ENCODE measurements at places on chromosomes 1 and 21.

GRCh38 chr1:25803368-25803767, 3.4 kb downstream of the SELENON start:
- no peak for DNase-seq

- no peak for DNase-seq
These were observed 28.3 kb downstream of the PDE4B start for GRCh38 chr1:65820983-65821382.

DNA sequence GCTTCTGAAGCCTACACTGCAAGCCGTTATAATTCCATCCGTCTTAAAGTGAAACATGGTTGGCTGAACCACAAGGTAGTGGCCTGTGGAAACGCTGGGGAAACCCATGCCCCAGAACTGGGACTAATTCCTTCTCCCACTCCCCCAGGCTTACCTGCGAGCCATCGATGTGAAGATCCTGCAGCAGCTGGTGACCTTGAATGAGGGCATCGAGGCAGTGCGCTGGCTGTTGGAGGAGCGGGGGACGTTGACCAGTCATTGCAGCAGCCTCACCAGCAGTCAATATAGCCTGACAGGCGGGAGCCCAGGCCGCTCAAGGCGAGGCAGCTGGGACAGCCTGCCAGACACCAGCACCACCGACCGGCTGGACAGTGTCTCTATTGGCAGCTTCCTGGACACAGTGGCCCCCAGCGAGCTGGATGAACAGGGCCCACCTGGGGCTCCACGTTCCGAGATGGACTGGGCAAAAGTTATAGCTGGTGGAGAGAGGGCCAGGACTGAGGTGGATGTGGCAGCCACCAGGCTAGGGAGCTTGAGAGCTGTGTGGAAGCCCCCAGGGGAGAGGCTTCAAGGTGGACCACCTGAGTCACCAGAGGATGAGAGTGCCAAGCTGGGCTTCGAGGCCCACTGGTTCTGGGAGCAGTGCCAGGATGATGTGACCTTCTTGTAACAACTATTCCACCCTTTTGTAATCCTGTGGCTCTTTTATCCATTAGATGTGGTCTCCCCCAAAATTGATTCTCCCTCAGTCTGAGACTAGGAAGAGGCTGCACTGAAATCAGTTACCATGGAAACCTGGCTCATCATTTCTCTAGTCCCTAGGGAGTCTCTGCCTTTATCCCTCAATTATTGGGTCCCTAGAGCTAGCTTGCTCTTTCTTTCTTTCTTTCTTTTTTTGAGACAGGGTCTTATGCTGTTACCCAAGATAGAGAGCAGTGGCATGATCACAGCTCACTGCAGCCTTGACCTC, 16.7 kb downstream of the LURAP1 start:
- no peak for DNase-seq

- DNase-seq, result no peak
These were observed 17.2 kb downstream of the THEMIS2 start for GRCh38 chr1:27889506-27889905.

GRCh38 chr1:113168946-113169345, 95.9 kb downstream of the LRIG2 start:
- DNase-seq, result no peak

- DNase-seq, result no peak
These were observed 14.5 kb downstream of the BRINP2 start for GRCh38 chr1:177185209-177185608.

DNA sequence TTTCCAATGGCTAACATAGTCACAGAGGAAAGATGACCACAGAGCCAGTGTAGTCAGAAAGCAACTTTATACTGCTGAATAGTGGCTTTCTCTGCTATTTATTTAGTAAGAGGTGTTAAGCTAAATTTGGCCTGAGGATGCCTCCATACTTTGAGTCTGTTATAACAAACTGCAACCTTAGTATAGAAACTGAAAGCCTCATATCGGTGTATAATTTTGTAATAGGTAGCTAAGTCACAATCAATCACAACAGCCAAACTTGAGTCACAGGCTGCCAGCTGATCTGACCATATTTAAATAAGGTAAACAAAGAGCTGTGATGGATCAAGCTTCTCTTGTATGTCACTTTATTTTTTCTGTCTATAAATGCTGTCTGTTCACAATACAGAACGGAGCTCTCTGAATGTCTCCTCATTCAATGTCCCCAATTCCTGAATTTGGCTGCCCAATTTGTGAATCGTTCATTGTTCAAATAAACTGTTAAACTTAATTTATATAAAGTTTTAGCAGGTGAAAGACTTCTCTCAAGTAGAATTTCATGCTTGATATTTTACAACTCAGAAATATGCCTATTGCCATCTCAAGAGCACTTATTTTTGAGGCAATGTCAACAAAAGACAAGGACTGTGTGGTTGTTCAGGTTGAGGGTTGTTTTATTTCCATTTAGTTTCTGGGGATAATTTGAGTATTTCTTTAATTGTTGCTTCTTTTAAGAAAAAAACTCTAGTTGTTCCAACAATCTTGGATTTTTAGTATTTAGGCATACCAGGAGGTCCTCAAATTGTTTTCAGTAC, 339.7 kb upstream of the B3GALT2 start:
- DNase-seq, result no peak

GRCh38 chr1:22529901-22530621, 33.2 kb upstream of the EPHA8 start:
- no peak for DNase-seq

DNA sequence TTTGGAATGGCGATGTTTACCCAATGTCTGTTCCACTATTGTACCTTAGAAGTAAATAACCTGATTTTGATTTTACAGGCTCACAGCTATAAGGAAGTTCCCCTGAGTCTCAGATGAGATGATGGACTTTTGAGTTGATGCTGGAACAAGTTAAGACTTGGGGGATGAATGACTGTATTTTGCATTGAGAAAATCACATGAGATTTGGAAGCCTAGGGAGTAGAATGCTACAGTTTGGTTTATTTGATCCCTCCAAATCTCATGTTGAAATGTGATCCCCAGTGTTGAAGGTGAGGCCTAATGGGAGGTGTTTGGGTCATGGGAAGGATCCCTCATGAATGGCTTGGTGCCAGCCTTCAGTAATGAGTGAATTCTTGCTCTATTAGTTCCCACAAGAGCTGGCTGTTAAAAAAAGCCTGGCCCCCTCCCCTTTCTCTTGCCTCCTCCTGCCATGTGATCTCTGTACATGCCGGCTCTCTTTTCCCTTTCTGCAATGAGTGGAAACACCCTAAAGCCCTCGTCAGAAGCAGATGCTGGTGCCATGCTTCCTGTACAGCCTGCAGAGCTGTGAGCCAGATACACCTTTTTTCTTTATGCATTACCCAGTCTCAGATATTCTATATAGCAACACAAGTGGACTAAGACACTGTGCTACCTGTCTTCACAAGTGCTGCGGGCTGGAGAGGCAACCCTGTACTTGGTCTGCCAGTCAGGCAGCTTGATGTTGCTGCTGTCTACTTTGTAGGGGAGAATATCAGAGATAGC, 77.0 kb upstream of the TLR5 start:
- no peak for DNase-seq

- DNase-seq, result no peak
These were observed 6.7 kb downstream of the TBX15 start for GRCh38 chr1:118981436-118981835.

- no peak for DNase-seq
These were observed 57.3 kb downstream of the PSMG1 start for GRCh38 chr21:39125752-39126485.

GRCh38 chr1:229456016-229456415, 22.1 kb upstream of the ACTA1 start:
- DNase-seq, result no peak

- no peak for DNase-seq
These were observed 145.2 kb downstream of the FOXD2 start for GRCh38 chr1:47582891-47583608.

- no peak for DNase-seq
These were observed 81.9 kb downstream of the RGL1 start for GRCh38 chr1:183886853-183887252.

DNA sequence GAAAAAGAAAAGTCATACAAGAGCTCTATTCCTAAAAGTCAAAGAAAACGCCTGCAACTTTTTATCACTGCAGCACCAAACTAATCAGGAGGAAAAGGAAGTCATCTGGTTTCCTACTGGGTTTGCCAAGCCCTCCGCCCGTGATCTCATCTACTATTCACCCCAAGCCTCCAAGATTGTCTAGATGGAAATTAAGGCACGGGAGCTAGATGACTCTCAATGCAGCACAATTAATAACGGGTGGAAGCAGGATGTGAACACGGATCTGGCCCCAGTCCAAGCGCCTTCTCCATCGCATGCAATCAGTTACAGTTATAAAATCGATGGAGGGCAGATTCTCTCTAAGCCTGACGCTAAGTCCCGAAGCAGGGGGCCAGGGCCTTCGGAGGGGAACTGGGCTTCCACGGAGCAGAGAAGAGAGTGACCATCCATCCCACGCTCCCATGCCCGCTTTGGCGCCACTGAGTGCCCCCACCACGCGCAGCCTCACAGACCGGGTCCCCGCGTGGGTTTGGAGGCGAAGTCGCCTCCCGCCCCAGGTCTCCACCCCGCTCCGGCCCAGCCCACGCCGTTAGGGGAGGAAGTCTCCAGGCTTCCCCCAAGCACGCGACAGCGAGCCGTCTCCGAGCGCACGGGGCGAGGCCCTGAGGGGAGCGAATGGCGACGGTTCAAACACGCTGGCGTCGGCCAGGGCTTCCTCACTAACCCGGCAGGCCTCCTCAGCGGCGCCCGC, 1.8 kb downstream of the HSF2BP start:
- DNase-seq, result no peak

GRCh38 chr1:26290122-26290881, 10.4 kb downstream of the SH3BGRL3 start:
- no peak for DNase-seq

DNA sequence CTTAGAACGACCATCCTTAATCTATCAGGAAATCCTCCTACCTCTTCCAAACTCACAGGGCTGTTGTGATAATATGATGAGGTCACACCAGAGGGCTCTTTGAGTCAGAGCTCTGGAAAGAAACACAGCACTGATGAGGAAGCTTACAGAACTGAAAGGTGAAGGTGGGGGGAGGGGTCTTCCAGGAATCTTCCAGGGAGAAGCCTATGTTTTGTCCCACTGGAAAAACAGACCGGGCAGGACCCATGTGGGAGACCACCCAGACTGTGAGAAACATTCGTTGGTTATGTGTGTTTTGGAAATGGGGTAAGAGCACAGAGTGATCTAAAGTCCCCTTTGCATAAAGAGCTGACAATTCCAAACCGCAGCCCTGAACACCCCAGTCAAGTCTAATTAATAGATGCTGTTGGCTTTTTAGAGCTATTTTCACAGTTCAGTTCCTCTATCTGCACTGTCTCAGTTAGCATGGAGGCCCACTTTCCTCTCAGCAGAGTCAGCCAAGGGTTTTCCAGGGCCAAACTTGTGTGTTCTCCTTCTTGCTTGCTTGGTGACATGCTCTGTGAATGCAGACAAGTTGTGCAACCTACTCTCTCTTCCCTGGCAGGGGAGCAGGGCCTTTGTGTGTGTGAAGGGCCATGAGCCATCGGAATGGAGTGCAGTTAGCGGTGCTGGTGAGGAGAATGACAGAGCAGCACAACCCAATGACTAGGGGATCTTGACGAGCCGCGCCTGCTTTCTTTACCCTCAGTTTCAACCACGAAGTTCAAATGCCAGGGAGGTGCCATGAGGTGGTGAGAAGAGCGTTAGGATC, 12.3 kb downstream of the PHLDA3 start:
- no peak for DNase-seq

DNA sequence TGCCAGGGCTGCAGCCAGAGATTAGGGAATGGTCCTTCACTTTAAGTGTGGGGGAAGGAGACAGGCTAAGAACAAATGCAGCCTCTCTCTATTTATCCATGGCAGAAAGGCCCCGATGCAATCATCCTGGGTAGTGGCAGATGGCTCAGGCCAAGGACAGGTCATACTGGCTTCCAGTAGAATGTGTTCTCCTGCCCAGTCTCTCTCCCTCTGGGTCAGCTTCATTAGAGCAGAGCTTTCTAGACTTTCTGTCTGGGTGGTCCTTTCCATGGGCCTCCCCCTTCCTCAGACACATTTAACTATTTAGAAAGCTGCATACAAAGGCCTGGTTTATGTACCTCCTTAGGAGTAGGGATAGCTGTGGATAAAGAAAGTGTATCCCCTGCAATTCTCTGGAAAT, 4.8 kb upstream of the PTCH2 start:
- no peak for DNase-seq

DNA sequence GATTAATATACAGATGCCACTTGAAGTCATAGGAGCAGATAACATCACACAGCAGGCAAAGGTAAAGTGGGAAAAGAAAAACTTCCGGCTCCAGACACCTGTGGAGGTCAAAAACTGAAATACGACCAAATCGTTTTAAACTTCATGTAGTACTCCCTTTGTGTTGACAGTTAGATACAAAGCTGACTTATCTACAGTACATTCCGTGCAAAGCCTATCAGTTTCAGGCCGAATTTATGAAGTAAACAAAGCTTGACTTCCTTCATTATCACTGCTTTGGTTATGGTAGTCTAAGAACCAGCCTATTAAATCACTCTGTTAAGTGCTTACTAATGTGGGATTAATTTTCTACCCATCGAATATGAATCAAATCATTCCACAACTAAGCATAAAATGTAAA, 156.3 kb downstream of the SMYD3 start:
- no peak for DNase-seq

GRCh38 chr1:37255136-37255795, 219.1 kb upstream of the ZC3H12A start:
- DNase-seq, result no peak

DNA sequence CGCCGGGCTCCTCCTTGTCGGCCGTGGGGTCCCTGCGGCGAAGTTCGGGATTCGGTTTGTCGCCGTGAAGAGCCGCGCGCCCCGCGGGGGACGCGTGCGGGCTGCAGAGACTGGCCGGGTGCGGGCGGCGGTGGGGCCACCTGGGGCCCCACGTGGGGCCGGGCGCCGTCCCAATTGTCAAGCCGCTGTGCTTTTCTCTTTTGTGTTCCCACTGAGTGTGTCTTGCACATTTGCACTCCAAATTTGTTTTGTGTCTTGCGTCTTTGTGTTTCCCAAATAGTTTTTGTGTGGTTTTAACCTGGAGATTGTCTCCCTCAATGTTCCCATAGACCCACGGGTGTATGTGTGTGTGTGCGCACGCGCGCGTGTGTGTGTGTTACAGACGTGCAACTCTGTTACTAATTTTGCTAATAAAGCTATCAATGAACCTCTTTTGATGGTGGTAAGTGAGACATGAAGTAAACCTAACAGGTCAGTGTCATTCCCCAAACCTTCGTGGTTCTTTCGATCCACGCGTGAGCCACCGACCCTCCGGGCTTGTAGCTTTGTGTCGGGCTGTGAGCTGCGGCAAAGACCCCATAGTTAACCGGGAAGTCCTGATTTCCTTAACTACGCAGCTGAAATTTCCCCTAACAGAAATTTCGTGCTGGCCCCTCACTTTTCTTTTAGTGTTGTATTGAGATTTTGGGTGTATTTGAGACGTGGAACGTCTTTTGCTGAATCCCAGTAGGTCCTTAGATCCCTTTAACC, 708 bp downstream of the PRDM2 start:
- DNase-seq, result peak; percentile 9

DNA sequence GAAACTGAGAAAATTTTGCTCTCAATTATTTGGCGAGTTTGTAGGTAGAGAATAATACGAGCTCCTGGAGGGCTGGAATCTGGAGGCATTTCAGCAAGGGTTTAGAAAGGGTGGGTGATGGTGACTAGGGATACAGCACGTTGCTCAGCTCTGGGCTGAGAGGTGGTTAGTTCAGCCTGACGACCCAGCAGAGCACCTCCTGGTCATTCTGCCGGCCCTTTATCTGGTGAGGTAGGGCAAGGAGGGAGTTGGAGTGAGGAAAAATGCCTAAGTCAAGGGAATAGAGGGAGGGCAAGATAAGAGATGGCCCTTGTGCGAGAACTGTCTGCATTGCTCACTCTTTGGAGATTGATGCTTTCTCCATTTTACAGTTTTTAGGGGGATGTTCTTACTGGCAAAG, 19.1 kb downstream of the GALNT2 start:
- no peak for DNase-seq

- no peak for DNase-seq
These were observed 7.0 kb upstream of the LPAR3 start for GRCh38 chr1:84899969-84900368.
